ENCODE measurements at places on chromosomes 3 and 15. TPM values are rescaled to one million over a fixed set of nuclear protein-coding genes. Genes with fewer than 3 reads are reported as not detected.

GRCh38 chr15:59516655-59517461 is 78.9 kb downstream of the FAM81A start:
- DNase-seq = no peak

DNA sequence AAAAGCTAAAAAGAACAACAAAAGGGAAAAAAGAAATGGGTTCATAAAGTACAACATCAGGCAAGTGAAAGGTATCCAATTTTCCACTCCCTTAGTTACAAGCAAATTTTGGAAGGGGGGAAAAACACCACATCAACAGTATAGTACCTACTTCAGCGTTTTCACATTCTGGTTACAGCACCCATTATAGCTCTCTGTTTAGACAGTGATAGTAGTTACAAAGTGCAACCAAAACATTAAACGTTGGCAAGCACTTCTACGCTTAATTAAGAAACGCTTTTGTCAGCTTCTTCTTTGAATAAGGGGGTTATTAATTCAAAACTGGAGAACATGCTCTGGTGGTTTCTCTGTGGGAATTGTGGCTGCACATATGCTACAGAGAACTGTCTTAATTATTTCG is 180.2 kb downstream of the VPS13C start:
- DNase-seq = no peak

DNA sequence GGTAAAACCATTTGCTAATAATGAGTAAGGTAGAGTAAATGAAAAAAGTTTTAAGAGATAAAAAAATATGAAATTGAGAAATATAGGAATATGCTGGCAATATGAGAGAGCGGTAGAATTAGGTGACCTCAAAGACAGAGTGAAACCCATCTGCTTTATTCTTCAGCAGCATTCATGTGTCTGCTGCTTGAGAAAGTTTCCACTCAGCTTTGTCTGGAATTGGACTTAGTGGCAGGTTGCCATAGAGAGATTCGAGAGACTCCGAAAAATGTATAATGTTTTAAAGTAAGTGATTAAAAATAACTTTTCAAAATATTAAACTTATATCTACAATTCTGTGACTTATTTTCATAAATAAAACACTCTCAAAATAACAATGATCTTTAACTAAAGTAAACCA is 5.0 kb downstream of the SUCNR1 start:
- DNase-seq = no peak

DNA sequence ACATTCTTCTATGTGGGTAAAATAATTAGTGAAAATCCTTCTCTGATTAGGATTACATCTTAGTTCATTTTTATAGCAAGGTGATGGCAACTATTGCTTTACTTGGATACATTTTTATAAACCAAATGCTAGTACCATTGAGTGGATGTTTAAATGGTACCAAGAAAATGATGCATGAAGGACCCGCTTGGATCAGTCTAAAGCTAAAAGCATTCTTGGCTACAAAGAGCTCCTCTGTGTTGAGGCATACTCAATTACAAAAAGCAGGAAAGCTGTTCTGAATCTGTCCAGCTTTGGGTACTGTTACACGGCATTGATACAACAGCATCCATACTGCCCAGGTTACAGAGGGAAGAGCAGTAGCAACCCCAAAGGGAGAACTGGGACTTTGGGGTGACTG is 217.2 kb downstream of the PDZRN3 start:
- no peak for DNase-seq

Gene CYP8B1
- total RNA-seq = 0.90 TPM

Measured in HepG2 (cell line).